ENCODE measurements at places on chromosomes 3 and 15.

DNA sequence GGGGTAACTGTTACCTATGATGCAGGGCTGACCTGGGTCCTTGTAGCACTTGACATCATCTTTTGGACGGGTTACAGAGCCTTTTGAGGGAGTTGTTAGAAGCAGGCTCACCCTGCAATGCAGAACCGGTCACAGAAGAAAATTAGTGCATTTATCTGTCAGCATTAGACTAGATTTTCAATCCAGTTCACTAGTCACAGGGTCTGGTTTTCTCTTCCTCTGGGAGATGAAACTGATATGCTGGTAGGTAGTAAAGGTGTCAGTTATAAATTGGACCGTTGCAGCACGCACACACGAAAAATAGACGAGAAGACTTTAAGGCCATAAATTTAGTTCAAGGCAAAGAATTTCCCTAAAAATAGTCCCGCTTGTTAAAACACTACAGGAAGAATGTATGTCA, 532.3 kb upstream of the ATP11B start:
- DNase-seq, result no peak

DNA sequence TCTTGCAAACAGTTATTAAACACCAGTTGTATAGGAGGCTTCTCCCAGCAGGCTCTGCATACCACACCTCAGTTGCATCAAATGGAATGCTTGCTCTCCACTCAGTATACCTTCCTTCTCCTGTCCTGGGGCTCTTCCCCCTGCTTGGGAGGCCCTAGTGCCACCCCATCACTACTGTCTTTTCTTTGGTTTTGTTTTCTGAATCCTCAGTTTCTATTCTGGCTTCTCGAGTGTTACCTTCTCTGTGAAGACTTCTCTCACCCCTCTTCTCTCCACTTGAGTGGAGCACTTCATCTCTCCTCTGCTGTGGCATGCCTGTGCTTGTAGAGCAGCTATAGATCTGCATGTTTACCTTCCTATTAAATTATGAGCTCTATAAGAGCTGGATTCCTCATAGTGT, 75.7 kb upstream of the TPRG1 start:
- DNase-seq, result no peak

DNA sequence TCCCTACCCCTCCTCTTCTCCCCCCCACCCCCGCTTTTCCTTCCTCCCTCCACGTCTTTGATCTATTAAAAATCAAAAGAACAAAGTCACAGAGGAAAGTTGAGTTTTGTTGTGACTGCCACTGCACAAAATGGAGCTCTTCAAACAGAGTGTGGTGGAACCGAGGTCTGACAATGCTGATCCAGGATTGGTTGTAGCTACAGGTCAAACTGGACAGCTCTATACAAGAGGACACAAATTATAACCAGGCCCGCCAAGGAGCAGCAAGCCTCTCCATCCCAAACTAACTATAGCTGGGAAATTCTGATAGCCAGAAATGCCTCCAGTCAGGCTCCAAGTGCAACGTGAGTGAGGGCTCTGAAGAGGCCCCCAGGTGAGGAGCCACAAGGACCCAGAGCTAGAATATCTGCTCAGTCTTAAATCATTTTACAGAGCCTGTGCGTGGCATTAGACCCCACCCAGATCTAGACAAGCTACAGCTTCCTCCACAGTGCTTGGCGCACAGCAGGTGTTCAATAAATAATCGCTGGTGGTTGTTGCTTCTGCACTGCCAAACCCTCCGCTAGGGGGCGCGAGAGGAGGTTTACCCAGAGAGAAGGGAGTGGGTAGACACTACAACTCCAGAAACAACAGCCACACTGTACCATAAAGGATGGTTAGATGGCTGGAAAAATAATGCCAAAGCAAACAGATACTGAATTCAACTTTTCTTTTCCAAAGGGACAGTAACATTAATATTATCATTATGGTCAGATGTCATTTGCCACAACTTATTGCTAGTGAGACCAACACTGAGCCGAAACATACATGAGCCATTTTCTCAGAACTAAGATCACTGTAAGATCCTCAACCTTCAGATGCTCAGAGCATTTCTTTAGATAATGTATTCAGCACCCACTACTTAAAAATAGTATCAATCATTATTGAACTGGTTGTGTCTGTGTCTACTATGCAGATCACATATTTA, 44.6 kb downstream of the ZIC4 start:
- DNase-seq, result peak; percentile 47

- peak; percentile 64 for DNase-seq
These were observed 167.4 kb upstream of the LPP start for GRCh38 chr3:187986514-187986934.

DNA sequence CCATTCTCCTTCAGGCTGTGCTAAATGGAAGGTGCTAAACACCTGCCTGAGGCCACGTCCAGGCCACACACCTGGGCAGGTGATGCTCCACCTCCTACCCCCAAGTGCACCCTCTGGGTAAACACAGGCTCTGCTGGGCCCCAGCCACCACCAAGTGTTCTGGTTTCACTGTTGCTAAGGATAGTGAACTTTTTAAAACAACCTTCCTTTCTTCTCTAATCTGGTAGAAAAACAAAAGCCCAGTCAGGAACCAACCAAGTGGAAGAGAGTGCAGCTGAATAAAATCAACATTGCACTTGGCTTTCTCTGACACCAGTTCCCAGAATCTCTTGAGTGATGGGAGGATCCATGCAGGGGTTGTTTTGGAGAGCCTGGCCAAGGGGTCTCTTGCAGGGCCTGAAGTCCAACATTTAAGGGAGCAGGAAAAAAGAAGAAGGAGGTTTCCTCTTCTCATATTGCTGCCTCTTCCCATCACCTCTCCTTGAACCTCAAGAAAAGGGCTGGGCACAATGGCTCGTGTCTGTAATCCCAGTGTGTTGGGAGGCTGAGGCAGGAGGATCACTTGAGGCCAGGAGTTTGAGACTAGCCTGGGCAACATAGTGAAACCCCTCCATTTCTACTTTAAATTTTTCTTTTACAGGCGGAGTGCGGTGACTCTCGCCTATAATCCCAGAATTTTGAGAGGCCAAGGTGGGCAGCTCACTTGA, 26.2 kb upstream of the ATP13A3 start:
- DNase-seq, result no peak

GRCh38 chr3:196741249-196741889, 1.7 kb downstream of the PAK2 start:
- DNase-seq, result no peak

- DNase-seq, result no peak
These were observed 10.2 kb upstream of the CPOX start for GRCh38 chr3:98603580-98603979.

- DNase-seq, result no peak
These were observed 27.4 kb downstream of the PPARG start for GRCh38 chr3:12316253-12316652.

DNA sequence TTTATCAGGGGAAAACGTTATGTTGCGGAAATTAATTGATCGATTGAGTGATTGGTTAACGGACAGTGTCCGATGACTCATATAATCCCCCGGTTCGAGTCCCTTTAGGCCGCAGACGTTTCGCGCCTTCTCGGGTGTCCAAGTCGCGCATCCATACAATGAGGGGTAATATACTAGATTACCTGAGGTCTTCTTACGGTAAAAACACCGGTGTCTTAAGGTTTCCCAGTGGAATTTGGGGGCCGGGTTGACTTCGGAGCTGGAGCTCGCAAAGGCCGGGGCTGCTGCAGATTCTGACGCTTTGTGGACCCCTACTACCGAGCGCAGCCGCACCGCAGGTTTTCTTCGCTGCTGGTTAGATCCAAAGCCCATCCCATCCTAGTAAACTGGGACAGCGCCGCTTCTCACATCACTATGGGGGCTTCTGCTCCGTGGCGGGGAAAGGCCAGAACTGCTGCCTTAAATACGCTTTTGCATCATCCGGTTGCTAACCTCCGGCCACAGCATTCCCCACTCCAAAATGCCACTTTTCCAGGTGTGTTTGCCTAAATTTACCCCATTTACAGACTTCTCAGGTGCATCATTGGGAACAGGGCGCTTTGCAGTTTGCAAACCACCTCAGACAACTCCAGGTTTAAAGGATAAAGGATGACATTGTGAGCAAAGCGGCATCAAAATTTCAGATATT, 858 bp upstream of the SACM1L start:
- DNase-seq, result peak; percentile 29

DNA sequence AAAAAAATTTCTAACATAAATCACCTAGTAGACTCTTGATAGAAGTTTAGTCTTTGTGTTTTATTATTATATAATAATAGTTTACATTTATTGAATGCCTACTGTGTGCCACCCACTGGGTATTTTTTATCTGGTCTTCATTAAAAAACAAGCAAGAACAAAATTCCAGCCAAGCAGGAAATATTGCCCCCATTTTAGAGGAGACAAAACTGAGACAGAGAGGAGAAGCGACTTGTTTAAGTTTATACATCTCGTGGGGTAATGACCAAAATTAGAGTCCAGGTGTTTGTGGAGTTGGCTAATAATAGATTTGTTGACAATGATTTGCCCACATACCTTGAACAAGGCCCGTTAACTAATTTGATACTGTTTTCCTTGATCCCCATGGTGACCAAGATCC, 33.1 kb upstream of the FBXL22 start:
- no peak for DNase-seq

DNA sequence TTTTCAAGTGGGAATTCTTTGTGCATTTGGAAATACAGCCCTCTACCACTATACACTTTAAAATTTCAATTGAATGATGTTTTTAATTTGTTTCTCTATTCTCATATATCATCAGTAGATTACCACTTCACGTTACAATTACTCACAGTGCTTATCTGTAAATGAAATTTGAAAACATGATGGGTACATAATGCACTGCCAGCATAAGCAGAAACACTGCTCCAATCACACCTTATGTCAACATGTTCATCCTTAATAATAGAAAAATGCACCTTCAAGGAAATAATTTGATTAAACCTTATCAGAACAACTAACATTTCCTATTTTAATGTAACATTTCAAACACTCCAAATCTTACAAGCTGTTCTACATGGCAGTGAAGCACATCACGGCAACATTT, 718.4 kb downstream of the GBE1 start:
- DNase-seq, result no peak

- DNase-seq, result no peak
These were observed 728.1 kb upstream of the GRM7 start for GRCh38 chr3:6132684-6133432.

GRCh38 chr3:99684644-99685043, 46.2 kb downstream of the COL8A1 start:
- DNase-seq, result no peak

DNA sequence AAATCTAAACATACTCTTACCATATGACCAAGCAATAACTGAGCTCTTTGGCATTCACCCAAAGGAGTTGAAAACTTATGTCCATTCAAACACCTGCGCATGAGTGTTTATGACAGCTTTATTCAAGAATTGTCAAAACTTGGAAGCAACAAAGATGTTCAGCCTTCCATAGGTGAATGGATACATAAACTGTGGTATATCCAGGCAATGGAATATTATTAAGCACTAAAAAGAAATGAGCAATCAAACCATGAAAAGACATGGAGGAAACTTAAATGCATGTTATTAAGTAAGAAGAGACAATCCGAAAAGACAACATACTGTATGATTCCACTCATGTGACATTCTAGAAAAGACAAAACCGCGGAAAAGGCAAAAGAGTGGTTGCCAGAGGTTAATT, 312.0 kb upstream of the TMC3 start:
- no peak for DNase-seq

GRCh38 chr3:10440684-10441083, 64.7 kb downstream of the ATP2B2 start:
- no peak for DNase-seq

- no peak for DNase-seq
These were observed 5.5 kb downstream of the RHCG start for GRCh38 chr15:89490814-89491315.

DNA sequence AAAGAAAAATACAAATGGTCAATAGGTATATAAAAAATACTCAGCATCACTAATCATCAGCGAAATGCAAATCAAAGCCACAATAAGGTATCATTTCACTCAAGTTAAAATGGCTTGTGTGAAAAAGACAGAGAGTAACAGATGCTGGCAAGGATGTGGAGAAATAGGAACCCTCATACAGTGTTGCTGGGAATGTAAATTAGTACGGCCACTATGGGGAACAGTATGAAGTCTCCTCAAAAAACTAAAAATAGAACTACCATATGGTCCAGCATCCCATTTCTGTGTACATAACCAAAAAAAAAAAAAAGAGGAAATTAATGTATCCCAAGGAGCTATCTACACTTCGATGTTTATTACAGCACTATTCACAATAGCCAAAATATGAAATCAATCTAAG, 98.1 kb upstream of the TGFBR2 start:
- DNase-seq, result no peak

DNA sequence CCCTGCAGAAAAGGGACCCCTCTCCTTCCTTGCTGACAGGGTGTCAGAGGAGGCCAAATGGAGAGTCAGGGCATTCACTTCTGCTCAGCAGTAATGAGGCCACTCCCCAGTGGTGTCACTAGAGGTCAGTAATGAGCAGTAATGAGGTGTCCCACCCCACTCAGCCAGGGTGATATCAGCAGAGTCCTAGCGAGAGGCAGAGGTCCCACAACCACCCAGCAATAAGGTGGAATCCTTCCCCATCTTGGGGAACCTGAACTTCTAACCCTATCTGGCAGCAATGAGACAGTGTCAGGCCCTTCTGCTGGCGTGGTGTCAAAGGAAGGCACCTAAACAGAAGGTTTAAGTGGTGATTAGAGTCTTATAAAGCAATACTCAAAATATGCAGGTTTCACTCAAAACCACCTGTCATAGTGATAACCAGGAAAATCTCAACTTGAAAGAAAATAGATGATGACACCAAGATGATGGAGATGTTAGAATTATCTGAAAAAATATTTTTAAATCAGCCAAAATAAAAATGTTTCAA, 12.9 kb downstream of the OCA2 start:
- peak; percentile 59 for DNase-seq

- DNase-seq, result no peak
These were observed 77.8 kb downstream of the IL20RB start for GRCh38 chr3:137035631-137036030.

DNA sequence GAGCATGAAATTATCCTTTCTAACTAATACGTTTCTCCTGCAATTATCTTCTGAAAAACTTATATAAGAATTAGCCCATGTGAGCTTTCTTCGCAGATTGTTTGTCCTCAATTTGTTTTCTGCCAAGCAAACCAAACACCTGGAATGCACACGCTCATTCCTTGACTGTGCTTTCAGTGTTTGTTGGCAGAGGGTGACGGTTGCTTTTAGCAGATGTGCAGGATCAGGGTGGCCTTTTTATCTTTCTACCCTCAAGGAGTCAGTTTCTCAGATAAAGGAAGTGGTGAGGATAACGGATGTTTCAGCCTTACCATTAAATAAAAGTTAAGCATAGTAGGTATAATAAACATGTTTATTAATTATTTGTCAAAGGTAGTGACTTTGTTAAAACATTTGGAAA, 15.2 kb downstream of the ARPP21 start:
- DNase-seq, result no peak

GRCh38 chr3:29140666-29141065, 140.2 kb upstream of the RBMS3 start:
- no peak for DNase-seq

DNA sequence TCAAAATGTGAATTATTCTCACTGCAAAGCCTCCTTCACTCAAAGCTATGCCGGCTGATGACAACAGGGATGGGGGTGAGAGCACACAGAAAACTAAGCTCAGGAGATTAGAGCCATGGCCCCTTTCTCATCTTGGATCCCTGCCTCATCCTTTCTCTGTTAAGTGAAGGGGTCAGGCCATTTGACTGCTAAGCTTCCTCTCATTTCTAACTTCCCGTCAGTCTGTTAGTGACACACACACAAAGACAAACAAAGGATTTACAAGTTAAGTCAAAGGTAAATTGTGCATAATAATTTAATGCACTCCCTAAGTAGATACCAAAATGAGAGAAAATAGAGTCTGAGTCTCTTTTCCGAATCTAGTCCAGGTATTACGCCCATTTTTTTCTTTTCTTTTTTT, 1.2 kb downstream of the SS18L2 start:
- no peak for DNase-seq

Data from activated T-cell treated with anti-CD3 and anti-CD28 coated beads, Interleukin-2, amount 50 U/mL, for 72 hours (primary cell).